ENCODE measurements at places on chromosomes 12 and 14. TPM values are rescaled to one million over a fixed set of nuclear protein-coding genes. Genes with fewer than 3 reads are reported as not detected.

The TSPAN9 gene
- 4.7 TPM for total RNA-seq

The ADCY4 gene
- total RNA-seq: 10.2 TPM

The SCFD1 gene
- 70.2 TPM for total RNA-seq

The LMNTD1 gene
- not detected for total RNA-seq

The UBE3B gene
- 44.6 TPM for total RNA-seq

The STYK1 gene
- total RNA-seq: 24.5 TPM

The FAM90A1 gene
- 0.42 TPM for total RNA-seq

The PTPRO gene
- total RNA-seq: 28.3 TPM

The LAG3 gene
- total RNA-seq: 1.2 TPM

The SMOC1 gene
- 0.67 TPM for total RNA-seq

The HPD gene
- 0.27 TPM for total RNA-seq

The RNF31 gene
- 36.1 TPM for total RNA-seq

The TECPR2 gene
- 18.2 TPM for total RNA-seq

The PPFIA2 gene
- 2.2 TPM for total RNA-seq

The UTP20 gene
- 7.2 TPM for total RNA-seq

The CLEC9A gene
- not detected for total RNA-seq

The WSCD2 gene
- 0.15 TPM for total RNA-seq

The ASB2 gene
- total RNA-seq: 1.3 TPM

The SIX6 gene
- not detected for total RNA-seq

The SLCO1B1 gene
- not detected for total RNA-seq

The B4GALNT1 gene
- 0.32 TPM for total RNA-seq

The NRXN3 gene
- total RNA-seq: 7.8 TPM

The PPP4R4 gene
- 0.27 TPM for total RNA-seq

The IRAK3 gene
- total RNA-seq: 3.3 TPM

The LDHB gene
- 565 TPM for total RNA-seq

The MYO1A gene
- total RNA-seq: 273 TPM

The HSPB8 gene
- 1.4 TPM for total RNA-seq

The SERPINA10 gene
- total RNA-seq: 0.74 TPM
